ENCODE measurements at places on chromosomes 6 and 20.

DNA sequence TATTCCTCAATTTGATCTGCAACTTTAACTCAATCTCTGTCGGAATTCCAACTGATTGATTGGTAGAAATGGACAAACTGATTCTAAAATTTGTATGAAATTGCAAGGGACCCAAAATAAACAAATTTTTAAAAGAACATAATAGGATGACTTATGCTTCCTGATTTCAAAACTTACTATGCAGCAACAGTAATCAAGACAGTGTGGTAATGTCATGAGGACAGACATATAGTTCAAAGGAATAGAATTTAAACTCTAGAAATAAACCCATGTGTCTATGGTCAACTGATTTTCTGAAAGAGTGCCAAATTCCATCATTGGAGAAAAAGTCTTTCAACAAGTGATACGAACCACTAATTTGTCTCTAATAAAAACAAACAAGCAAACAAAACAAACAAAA, 1320.1 kb upstream of the GJE1 start:
- H3K4me1 ChIP-seq: no peaks in the 10 kb centered on the region
- H3K36me3 ChIP-seq: no peaks in the 10 kb centered on the region

GRCh38 chr6:16437095-16437494, 198.7 kb downstream of the GMPR start:
- no peak overlapping the region for H3K27ac ChIP-seq
- no peak for DNase-seq
- H3K4me1 ChIP-seq: peaks cover 11% of the 10 kb centered on the region

- H3K4me3 ChIP-seq: no peak overlapping the region
- no peaks in the 10 kb centered on the region for H3K36me3 ChIP-seq
- no peaks in the 10 kb centered on the region for H3K4me1 ChIP-seq
- H3K27ac ChIP-seq: no peak overlapping the region
- DNase-seq: no peak
These were observed 8.9 kb upstream of the DDR1 start for GRCh38 chr6:30875244-30876038.

- H3K4me1 ChIP-seq: no peaks in the 10 kb centered on the region
- H3K27me3 ChIP-seq: no peaks in the 10 kb centered on the region
- no peaks in the 10 kb centered on the region for H3K36me3 ChIP-seq
- no peak overlapping the region for H3K27ac ChIP-seq
- no peak for DNase-seq
These were observed 8.0 kb upstream of the EPM2A start for GRCh38 chr6:145743332-145743731.

- no peak overlapping the region for H3K4me3 ChIP-seq
- no peak for DNase-seq
- H3K27ac ChIP-seq: no peak overlapping the region
- no peaks in the 10 kb centered on the region for H3K36me3 ChIP-seq
- H3K27me3 ChIP-seq: no peaks in the 10 kb centered on the region
These were observed 11.2 kb upstream of the SPAG4 start for GRCh38 chr20:35604449-35604747.
